Right ventricle myocardium superior (tissue), 1 donor: ENCODE measurements at places on chromosomes 3 and 15. TPM values are rescaled to one million over a fixed set of nuclear protein-coding genes. Genes with fewer than 3 reads are reported as not detected.

OSTN gene
- not detected for total RNA-seq

DNA sequence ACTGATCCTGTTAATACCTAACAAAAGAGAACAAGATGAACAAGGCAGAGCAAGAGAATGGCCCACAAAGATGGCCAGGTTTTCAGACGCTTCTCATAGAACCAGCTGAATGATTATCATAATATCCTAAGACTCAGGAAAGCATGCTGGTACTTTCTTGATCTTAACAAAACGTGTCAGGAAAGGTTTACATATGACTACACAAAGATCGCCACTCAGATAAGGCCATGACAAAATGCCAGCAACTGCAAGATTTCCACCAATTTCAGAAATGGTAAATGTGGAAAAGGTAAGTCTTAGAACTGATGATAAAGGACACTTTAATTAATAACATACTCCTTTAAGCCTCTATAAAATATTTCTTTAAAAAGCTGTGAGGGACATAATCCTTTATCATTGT lies 108.8 kb downstream of the DLG1 start:
- no peak for DNase-seq

CLEC3B gene
- total RNA-seq, result 78.6 TPM

WDR49 gene
- 2.6 TPM for total RNA-seq

DNA sequence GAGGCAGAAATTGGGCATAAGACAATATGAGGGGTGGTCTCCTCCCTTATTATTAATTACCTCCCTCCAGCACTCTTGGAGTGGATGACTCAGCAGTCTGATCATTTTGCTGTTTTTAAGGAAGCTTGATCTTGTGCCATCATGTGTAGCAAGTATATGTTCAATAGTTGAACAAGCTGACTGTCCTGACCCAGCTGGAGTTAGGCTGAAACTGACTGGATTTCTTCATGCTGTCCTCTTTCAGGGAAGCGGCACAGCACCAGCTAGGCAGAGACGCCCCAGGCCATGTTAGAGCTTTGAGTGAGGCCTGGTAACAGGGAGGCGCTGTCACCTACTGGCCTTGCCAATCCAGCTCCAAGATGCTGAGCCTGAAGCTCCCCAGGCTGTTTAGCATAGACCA lies 54.4 kb upstream of the KIF23 start:
- DNase-seq, result no peak

- no peak for DNase-seq
Observed at GRCh38 chr15:50262533-50262932, 3.0 kb downstream of the HDC start.

DNA sequence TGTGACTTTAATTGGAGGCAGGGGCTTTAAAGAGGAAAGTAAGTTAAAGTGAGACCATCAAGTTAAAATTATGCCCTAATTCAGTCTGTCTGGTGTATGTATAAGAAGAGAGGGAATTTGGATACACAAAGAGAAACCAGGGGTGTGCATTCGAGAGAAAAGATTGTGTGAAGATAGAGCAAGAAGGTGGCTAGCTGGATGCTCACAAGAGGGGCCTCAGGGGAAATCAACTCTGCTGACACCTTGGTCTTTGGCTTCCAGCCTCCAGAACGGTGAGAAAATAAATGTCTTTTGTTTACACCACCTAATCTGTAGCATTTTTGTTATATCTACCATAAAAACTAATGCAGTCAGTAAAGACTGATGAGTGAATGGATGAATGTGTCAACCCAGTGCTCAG lies 907.3 kb upstream of the CFAP20DC start:
- DNase-seq, result no peak
